ENCODE measurements at places on chromosomes 12 and 14. TPM values are rescaled to one million over a fixed set of nuclear protein-coding genes. Genes with fewer than 3 reads are reported as not detected.

CLEC4C gene
- total RNA-seq, result not detected

RTL1 gene
- total RNA-seq, result 0.30 TPM

HOXC13 gene
- total RNA-seq, result 12.4 TPM

SLCO1B3 gene
- total RNA-seq, result 14.3 TPM

SPPL3 gene
- total RNA-seq, result 53.3 TPM

CLEC1A gene
- total RNA-seq, result not detected

KRT5 gene
- 0.25 TPM for total RNA-seq

CELA1 gene
- not detected for total RNA-seq

CCDC175 gene
- not detected for total RNA-seq

NRL gene
- 1.0 TPM for total RNA-seq

KRT79 gene
- not detected for total RNA-seq

ESPL1 gene
- 19.6 TPM for total RNA-seq

ITGA7 gene
- 1.1 TPM for total RNA-seq

OTX2 gene
- not detected for total RNA-seq

COCH gene
- 20.4 TPM for total RNA-seq

MMP19 gene
- not detected for total RNA-seq

ERG28 gene
- total RNA-seq, result 15.5 TPM

ITGA5 gene
- 93.8 TPM for total RNA-seq

CYP46A1 gene
- 0.14 TPM for total RNA-seq

TEX22 gene
- 0.24 TPM for total RNA-seq

Measured in A549 treated with CpdA at 1 μM for 4 hours (cell line).